ENCODE measurements at places on chromosomes 5 and 9. TPM values are rescaled to one million over a fixed set of nuclear protein-coding genes. Genes with fewer than 3 reads are reported as not detected.

DNA sequence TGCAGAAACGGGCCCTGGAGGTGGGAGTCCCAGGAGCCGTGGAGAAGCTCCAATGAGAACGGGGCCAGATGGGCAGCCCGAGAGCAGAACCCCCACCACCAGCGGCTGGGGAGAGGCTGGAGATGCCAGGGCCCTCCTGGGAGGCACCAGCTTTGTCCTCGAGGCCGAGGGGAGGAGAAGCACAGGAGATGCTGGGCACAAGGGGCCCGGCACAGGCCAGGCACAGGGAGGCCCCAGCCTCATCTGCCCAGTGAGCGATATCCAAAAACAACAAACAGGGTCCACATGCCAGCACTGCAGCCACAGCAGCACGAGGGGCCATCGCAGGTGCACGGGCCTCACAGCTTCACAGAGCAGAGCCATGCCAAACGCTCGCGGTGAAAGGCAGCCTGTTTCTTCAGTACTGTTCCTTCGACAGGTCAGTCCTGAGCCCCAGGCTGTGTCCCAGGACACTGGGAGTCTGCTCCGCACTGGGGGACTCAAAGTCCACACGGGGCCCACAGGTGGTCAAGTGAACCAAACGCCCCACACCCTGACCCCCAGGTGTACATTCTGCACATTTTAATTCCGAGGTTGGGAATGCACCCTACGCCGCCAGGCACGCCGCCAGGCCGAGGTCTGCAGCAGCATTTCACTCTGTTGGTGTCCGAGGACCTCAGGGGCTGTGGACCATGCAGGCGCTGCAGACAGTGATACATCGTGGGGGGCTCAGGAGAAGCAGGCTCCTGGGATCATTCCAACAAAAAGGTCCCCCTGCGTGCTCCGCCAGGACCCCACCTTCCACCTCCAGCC, 9.5 kb downstream of the LPCAT1 start:
- DNase-seq = peak; percentile 8
- H3K36me3 ChIP-seq = no peaks in the 10 kb centered on the region
- H3K4me1 ChIP-seq = no peaks in the 10 kb centered on the region
- H3K4me3 ChIP-seq = no peak overlapping the region
- H3K27ac ChIP-seq = no peak overlapping the region

DNA sequence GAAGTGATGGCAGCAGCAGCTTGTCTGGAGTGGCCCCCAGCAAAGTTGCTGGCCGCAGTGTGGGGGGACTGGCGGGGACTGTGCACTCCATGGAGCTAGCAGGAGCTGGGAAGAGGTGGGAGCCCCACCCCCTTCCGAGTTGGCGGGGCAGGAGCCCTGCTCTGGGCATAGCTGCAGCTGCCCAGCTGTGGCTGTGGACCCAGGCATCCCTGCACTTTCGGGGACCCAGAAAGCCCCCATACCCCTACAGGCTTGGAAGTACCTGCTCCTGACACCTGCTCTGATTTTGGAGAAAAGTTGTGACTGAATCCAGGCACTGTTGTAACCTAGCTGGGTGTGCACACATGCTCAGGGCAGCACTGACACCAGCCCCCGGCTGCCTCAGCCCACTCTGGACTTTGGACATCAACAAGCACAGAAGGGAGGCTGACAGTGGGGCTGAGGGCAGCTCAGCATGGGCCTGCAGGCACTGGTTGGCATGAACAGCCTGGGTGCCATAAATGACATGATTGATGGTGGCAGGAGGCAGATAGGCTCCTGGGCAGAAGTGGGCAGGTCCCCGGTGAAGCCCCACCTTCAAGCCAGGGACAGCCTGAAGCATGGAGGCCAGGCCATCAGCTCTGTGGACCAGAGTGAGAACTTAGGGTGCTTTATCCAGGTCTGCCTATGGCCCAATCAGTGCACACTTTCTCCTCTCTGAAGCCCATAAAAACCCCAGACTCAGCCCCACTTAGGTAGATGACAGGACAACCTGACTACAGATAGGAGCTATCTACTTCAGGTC, 12.6 kb downstream of the LMBRD2 start:
- DNase-seq = no peak
- no peaks in the 10 kb centered on the region for H3K4me1 ChIP-seq
- H3K27me3 ChIP-seq = no peaks in the 10 kb centered on the region
- peaks cover 4% of the 10 kb centered on the region for H3K36me3 ChIP-seq

- no peaks in the 10 kb centered on the region for H3K27me3 ChIP-seq
- H3K4me1 ChIP-seq = no peaks in the 10 kb centered on the region
- H3K4me3 ChIP-seq = no peak overlapping the region
- no peak for DNase-seq
- H3K27ac ChIP-seq = no peak overlapping the region
Measured at GRCh38 chr5:39570403-39571027, 145.7 kb upstream of the DAB2 start.

DNA sequence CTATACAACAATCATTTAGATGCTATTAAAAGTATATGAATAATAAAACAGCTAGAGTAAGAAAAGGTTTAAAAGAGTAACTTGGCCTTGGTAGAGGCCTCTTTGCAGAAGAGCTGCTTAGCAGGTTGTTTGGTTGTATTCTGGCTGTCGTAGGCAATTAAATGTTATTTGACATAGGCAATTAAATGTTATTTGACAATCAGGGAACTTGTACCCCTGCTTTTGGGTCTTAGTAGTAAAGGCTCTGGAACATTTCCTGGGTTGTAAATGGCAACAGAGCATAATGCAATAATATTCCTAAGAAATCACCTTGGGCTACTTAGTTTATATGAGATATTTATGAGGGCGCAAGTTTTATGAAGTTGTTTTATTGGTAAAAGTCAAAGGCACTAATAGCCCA, 84.4 kb upstream of the SLC28A3 start:
- no peak for DNase-seq
- H3K4me1 ChIP-seq = no peaks in the 10 kb centered on the region
- H3K27me3 ChIP-seq = no peaks in the 10 kb centered on the region
- no peak overlapping the region for H3K4me3 ChIP-seq
- H3K27ac ChIP-seq = no peak overlapping the region
- H3K36me3 ChIP-seq = no peaks in the 10 kb centered on the region

GRCh38 chr5:82364497-82364896, 86.3 kb upstream of the RPS23 start:
- DNase-seq = no peak
- no peak overlapping the region for H3K4me3 ChIP-seq
- H3K27ac ChIP-seq = no peak overlapping the region
- no peaks in the 10 kb centered on the region for H3K27me3 ChIP-seq

GRCh38 chr9:126157423-126157822, 169.2 kb upstream of the MVB12B start:
- no peak overlapping the region for H3K27ac ChIP-seq
- no peaks in the 10 kb centered on the region for H3K36me3 ChIP-seq
- H3K4me3 ChIP-seq = no peak overlapping the region
- H3K4me1 ChIP-seq = no peaks in the 10 kb centered on the region
- peaks cover 46% of the 10 kb centered on the region for H3K27me3 ChIP-seq

The ADAMTS12 gene
- 1.0 TPM for total RNA-seq

The GDF9 gene
- total RNA-seq = 0.65 TPM

The INSL4 gene
- total RNA-seq = not detected

The CDC20B gene
- not detected for total RNA-seq

The AJM1 gene
- total RNA-seq = 1.3 TPM

- DNase-seq = no peak
- no peaks in the 10 kb centered on the region for H3K36me3 ChIP-seq
- no peak overlapping the region for H3K4me3 ChIP-seq
- H3K4me1 ChIP-seq = no peaks in the 10 kb centered on the region
- H3K27me3 ChIP-seq = no peaks in the 10 kb centered on the region
Measured at GRCh38 chr9:114454652-114455051, 50.6 kb downstream of the WHRN start.

The ADRB2 gene
- 4.8 TPM for total RNA-seq

The SUB1 gene
- 174 TPM for total RNA-seq

The CBY3 gene
- not detected for total RNA-seq

- no peaks in the 10 kb centered on the region for H3K27me3 ChIP-seq
Measured at GRCh38 chr9:126367139-126367538, 40.5 kb downstream of the MVB12B start.

GRCh38 chr9:20391208-20391607, 231.1 kb downstream of the MLLT3 start:
- H3K4me3 ChIP-seq = no peak overlapping the region
- H3K27me3 ChIP-seq = no peaks in the 10 kb centered on the region
- no peaks in the 10 kb centered on the region for H3K4me1 ChIP-seq

The RAB3C gene
- 2.2 TPM for total RNA-seq

GRCh38 chr5:95803271-95804148, 19.0 kb downstream of the GLRX start:
- peaks cover 28% of the 10 kb centered on the region for H3K4me1 ChIP-seq
- no peak overlapping the region for H3K4me3 ChIP-seq
- H3K36me3 ChIP-seq = no peaks in the 10 kb centered on the region
- H3K27me3 ChIP-seq = no peaks in the 10 kb centered on the region

GRCh38 chr5:173391031-173391430, 62.8 kb upstream of the STC2 start:
- no peak overlapping the region for H3K27ac ChIP-seq
- no peak for DNase-seq
- H3K4me3 ChIP-seq = no peak overlapping the region
- no peaks in the 10 kb centered on the region for H3K4me1 ChIP-seq

DNA sequence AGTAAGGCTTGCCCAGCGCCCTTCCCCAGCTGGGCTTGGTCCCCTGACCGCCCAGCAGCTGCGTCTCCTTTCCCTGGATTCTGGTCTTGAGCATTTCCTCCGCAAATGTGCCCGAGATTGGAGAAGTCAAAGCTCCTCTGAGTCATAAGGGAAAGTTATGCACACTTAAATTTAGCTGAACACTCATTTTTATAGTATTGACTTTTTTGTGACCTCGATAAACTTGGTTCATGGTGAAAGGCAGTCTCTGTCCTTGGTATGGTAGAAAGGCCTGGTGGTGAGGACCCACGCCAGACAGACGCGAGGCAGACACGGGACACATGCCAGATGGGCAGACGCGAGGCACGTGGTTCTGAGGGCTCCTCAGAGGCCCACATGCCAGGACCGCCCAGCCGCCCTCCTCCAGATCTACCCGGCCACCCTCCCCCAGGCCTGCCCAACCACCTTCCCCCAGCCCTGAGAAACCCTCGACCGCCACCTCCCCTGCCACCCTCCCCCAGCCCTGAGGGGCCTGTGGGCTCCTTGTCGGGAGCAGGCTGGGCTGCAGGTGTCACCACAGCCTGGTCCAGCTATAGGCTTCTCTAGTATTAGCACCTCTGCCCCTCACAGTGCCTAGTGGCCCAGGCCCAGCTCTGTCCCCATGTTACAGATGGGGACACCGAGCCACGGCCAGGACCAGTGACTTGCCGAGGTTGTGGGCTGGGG, 60.9 kb upstream of the CACNA1B start:
- H3K4me3 ChIP-seq = no peak overlapping the region
- no peaks in the 10 kb centered on the region for H3K27me3 ChIP-seq
- no peak for DNase-seq
- H3K4me1 ChIP-seq = no peaks in the 10 kb centered on the region
- H3K27ac ChIP-seq = no peak overlapping the region

- no peaks in the 10 kb centered on the region for H3K4me1 ChIP-seq
- no peak overlapping the region for H3K4me3 ChIP-seq
- H3K27me3 ChIP-seq = no peaks in the 10 kb centered on the region
- no peak for DNase-seq
- H3K27ac ChIP-seq = no peak overlapping the region
- H3K36me3 ChIP-seq = no peaks in the 10 kb centered on the region
Measured at GRCh38 chr9:98665501-98665900, 43.2 kb downstream of the GABBR2 start.

The TLE1 gene
- total RNA-seq = 36.4 TPM

The IER5L gene
- 2.7 TPM for total RNA-seq

- peaks cover 70% of the 10 kb centered on the region for H3K4me1 ChIP-seq
- H3K27me3 ChIP-seq = no peaks in the 10 kb centered on the region
- no peaks in the 10 kb centered on the region for H3K36me3 ChIP-seq
- H3K4me3 ChIP-seq = peak overlapping the region; percentile 92
Measured at GRCh38 chr9:134329886-134330285, 3.6 kb downstream of the RXRA start.

- H3K27me3 ChIP-seq = no peaks in the 10 kb centered on the region
- no peak overlapping the region for H3K4me3 ChIP-seq
- DNase-seq = no peak
- no peak overlapping the region for H3K27ac ChIP-seq
- H3K36me3 ChIP-seq = no peaks in the 10 kb centered on the region
Measured at GRCh38 chr5:79186455-79186854, 49.5 kb upstream of the JMY start.

DNA sequence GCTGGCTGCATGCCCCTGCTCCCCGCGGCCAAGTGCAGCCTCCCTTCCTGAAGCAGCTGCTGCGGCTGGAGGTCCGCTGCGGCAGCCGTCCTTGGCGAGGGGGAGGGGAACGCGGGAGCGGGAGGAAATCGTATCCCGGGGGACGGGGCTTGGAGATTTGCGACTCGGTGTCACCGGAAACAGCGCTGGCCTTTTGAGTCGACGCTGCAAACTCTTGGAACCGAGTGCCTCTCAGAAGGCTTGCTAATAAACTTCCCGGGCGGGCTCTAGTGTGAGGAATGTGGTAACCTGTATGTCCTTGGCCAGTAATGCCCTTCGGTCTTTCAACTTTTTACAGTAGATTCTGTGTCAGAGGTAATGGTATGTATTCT, 82.7 kb downstream of the PTPDC1 start:
- peak overlapping the region; percentile 100 for H3K27ac ChIP-seq
- peaks cover 40% of the 10 kb centered on the region for H3K4me1 ChIP-seq
- H3K36me3 ChIP-seq = no peaks in the 10 kb centered on the region
- no peaks in the 10 kb centered on the region for H3K27me3 ChIP-seq
- no peak for DNase-seq

All from psoas muscle (tissue), 8 donors.